ENCODE measurements at places on chromosomes 11 and 22. TPM values are rescaled to one million over a fixed set of nuclear protein-coding genes. Genes with fewer than 3 reads are reported as not detected.

HRAS gene
- 67.2 TPM for total RNA-seq

AGBL2 gene
- total RNA-seq, result under 0.01 TPM

OR10D3 gene
- total RNA-seq, result not detected

GUCY1A2 gene
- under 0.01 TPM for total RNA-seq

APOA4 gene
- total RNA-seq, result not detected
